Lung (tissue), 17 donors: ENCODE measurements at places on chromosomes 1 and 21.

DNA sequence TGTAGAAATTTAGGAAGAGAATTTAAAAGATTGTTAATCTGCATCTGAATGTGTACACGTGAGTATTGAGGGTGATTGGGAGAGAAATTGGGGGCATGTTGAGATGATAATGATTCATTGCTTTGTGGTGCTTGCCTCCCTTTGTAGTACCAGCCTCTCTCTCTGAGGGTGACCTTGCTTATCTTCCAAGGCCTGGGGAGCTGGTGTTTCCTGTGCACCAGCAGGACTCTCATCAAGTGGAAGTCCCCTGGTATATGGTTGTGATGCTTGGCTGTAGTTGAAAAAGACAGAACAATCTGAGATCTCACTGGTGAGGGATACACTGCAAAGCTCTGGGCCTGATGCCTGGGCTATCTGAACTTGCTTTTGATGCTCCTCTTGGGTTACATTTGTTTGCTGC, 4.0 kb downstream of the TCHHL1 start:
- H3K27ac ChIP-seq, result no peak overlapping the region
- no peaks in the 10 kb centered on the region for H3K27me3 ChIP-seq
- no peak for DNase-seq
- no peaks in the 10 kb centered on the region for H3K36me3 ChIP-seq
- no peaks in the 10 kb centered on the region for H3K4me1 ChIP-seq
- H3K4me3 ChIP-seq, result no peak overlapping the region

- no peaks in the 10 kb centered on the region for H3K27me3 ChIP-seq
- peaks cover 1% of the 10 kb centered on the region for H3K4me1 ChIP-seq
- no peak overlapping the region for H3K27ac ChIP-seq
- peak; percentile 34 for DNase-seq
- no peaks in the 10 kb centered on the region for H3K36me3 ChIP-seq
Observed at GRCh38 chr1:69929308-69930057, 275.9 kb downstream of the LRRC40 start.

DNA sequence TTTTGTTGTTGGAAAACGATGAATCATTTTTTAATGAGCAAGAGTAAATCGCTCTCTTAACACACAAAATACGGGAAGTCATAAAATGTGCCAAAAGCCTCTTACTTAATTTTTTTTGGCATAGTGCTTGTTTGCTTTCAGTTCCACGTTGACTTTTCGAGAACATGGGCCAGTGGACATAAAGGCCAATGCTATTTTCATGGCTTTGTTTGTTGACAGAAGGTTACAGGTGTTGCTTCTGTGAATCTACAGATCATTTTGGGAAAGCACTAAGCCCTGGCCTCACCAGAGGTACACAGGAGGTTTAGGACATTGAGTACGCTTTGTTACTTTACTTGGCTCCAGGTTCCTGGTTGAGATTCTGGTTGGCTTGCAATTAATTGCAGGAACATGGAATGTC, 199.4 kb upstream of the HMCN1 start:
- no peaks in the 10 kb centered on the region for H3K27me3 ChIP-seq
- no peaks in the 10 kb centered on the region for H3K36me3 ChIP-seq
- no peak overlapping the region for H3K27ac ChIP-seq
- no peaks in the 10 kb centered on the region for H3K4me1 ChIP-seq
- no peak overlapping the region for H3K4me3 ChIP-seq
- DNase-seq, result peak; percentile 33

DNA sequence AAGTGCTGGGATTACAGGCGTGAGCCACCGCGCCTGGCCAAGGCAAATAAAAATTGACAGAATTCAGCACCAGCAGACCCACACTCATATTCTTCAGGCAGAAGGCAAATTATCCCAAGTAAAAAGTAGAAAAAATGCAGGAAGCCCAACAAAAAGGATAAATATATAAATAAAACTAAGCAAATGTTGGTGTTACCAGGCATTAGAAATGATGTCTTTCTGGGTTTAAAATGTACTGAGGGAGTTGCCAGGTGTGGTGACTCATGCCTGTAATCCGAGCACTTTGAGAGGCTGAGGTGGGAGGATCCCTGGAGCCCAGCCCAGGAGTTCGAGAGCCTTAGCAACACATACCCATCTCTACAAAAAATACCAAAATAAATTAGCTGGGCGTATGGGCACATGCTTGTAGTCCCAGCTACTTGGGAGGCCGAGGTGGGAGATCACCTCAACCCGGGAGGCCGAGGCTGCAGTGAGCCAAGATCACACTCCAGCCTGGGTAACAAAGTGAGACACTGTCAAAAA, 6.3 kb downstream of the INTS11 start:
- H3K4me1 ChIP-seq, result no peaks in the 10 kb centered on the region
- no peak overlapping the region for H3K27ac ChIP-seq
- peak; percentile 49 for DNase-seq

DNA sequence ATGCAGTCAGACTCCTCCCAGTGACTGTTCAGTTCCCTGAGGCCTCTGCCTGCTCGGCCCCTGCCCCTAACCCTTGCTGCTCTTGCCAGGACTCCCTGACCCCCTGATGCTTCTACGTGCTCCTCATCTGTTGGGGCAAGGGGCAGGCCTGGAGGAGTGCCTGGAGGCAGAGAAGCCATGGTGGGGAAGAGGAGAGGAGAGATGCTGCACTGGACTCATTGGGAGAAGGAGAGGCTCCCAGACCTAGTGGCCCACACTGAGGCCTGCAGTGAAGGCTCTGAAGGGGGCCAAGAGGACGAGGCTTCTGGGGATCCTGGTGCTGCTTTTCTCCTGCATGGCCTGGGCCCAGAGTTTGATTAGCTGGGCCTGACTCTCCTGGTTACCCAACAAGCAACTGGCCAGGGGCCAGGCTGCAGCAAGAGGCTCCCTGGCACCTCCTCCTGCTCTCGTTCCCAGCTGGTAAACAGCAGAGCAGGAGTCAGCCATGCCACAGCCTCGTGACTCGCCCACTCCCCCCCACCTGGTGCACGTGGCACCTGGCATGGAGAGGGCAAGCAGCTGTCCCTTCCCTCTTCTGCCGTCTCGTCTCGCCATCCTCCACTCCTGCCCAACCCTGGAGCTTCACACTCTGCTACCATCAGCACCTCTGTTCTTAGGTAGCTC, 847 bp upstream of the RORC start:
- H3K36me3 ChIP-seq, result no peaks in the 10 kb centered on the region
- H3K27me3 ChIP-seq, result peaks cover 11% of the 10 kb centered on the region
- peaks cover 27% of the 10 kb centered on the region for H3K4me1 ChIP-seq
- DNase-seq, result peak; percentile 60

DNA sequence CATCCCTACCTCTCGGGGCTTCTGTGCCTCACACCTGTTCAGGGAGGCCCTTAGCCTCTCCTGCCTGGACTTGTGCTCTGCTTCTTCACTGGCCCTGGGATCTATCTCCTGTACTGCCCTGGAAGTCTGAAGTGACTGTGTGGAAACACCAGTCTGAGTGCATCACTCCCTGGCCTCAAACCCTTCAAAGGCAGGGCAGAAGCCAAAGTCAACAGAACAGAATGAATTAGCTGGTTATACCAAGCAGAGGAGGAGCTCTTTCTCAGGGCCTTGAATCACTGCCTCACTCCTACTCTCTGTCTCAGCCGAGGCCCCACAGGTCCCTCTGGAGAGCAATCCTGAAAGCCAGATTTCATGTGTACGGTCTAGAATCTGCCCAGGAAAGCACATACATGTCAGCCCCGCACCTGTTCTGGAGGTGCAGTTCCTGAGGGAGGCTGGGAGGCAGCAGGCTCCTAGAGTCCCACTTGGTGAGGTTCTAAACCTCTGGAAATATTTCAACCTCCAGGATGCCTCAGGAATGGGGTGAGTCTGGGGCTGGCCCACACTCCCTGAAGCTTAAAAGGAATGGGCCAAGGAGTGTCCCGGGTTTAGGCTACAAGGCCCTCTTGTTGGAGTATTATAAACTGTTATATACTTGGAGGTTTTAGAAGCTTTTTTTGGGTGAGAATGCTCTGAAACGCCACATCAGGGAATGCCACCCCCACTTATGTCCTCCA, 98.3 kb downstream of the ABCA4 start:
- peak; percentile 29 for DNase-seq
- H3K27me3 ChIP-seq, result no peaks in the 10 kb centered on the region
- peaks cover 12% of the 10 kb centered on the region for H3K4me1 ChIP-seq
- H3K4me3 ChIP-seq, result no peak overlapping the region

DNA sequence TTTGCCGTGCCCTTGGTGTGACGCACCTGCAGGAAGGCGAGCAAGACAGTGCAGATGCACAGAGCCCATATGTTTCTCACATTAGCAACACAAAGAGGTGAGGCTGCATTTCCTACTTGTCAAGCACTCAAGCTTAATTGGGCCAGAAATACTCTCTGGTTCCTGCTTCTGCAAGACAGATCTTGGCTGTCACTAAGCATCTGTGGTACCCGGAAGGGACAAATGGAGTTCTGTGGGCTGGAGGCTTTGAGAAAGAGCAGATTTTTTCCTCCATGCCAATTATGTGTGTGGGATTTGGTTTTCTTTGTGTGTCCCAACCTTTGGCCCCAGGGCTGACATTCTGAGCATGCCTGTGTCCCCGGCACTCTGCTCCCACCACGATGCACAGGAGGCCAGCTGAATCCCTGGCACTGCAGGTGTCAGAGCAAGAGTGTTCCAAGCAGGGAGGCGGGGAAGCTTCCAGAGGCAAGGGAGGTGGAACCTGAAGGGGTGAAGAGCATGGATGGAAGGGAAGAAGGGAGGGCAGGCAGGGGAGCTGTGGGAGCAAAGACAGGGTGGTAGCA, 52.0 kb upstream of the STUM start:
- no peak overlapping the region for H3K27ac ChIP-seq
- DNase-seq, result no peak
- H3K36me3 ChIP-seq, result no peaks in the 10 kb centered on the region
- H3K27me3 ChIP-seq, result no peaks in the 10 kb centered on the region
- H3K4me1 ChIP-seq, result no peaks in the 10 kb centered on the region
- H3K4me3 ChIP-seq, result no peak overlapping the region

- no peaks in the 10 kb centered on the region for H3K36me3 ChIP-seq
- no peak overlapping the region for H3K4me3 ChIP-seq
- H3K27me3 ChIP-seq, result peaks cover 3% of the 10 kb centered on the region
- H3K4me1 ChIP-seq, result peaks cover 31% of the 10 kb centered on the region
- DNase-seq, result peak; percentile 93
Observed at GRCh38 chr1:209585672-209586071, 2.2 kb downstream of the CAMK1G start.

DNA sequence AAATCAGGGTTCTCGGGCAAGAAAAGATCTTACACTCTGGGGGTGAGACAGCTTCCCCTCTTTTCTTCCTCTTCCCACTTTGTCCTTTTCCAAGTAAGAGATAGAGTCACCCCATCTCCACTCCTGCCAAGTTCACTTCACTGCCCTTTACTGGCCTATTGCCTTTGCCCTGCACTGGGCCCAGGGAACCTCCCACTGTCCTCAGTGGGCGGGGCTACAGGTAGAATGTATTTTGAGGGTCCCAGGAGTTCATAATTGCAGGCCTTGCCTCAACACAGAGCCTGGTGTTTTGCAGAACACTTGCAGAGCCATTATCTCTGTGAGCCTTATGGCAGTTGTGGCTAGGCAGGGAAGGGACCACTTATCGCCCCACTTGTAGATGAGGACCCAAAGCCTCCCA, 3.3 kb downstream of the AMPD2 start:
- no peak overlapping the region for H3K4me3 ChIP-seq
- H3K27ac ChIP-seq, result no peak overlapping the region

DNA sequence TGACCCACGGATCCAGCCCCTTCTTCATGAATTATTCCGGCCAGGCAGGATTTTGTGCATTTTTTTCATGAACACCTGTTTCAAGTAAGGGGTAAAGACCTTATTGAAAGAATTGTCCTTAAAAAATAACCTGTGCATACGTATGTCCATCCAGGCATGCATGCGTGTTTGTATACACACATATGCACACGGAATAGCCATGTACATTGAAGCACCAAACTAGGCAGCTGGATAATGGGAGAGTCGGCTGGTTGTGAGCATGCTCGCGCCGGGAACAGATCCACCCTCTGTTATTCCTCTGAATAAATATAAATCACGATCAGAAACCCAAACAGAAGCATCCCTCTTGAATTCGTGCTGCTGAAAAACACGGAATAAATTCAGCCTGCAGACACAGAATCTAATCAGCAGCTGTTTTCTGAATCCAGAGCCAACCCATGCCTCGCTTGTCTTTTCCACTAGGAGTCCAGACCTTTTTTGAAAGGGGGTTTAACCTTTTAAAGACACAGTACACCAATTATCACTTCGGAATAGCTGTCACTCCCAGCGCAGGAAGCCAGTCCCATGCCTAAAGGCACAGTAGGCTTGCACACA, at the start of gene HIVEP3:
TSS of gene HIVEP3 (minus strand) at position 473 of the 594 bp plus-strand sequence.
- peak within 1 kb of the TSS; percentile 74 for H3K27ac ChIP-seq
- peak; percentile 70 for DNase-seq

DNA sequence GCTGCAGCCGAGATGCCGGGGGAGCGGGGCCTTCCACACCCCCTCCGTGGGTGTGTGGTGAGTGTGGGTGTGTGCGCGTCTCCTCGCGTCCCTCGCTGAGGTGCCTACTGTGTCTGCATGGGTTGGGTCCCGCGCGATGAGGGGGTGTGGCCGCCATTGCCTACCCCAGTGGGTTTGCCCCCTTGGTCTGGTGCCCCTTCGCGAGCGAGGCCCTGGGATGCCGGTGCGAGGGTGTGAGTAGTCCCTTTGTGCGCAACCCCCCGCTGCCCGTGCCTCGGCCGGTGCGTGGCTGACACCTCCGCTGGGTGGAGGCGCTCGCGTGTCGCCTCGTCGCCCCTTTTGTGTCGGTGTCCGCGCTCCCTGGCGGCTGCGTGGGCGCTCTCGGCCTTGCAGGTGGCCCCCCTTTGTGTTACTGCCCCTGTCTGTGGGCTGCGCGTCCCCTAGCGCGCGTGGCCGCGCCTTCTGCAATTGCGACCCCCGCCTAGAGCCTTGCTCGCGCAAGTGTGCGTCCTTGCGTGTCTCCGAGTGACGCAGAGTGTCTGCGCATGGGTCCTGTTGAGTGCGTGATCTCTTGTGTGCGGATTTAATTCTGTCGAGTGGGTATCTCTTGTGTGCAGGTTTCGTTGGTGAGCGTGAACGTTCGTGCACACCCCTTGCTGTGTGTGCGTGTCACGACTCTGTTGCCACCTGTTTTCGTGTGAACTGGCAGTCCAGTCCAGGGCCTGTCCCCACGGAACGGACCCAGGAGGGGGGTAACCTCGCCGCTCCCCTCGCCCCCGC, 553 bp downstream of the TTC3 start:
- H3K27ac ChIP-seq, result peak overlapping the region; percentile 82
- peaks cover 8% of the 10 kb centered on the region for H3K4me1 ChIP-seq
- H3K4me3 ChIP-seq, result peak overlapping the region; percentile 58
- no peaks in the 10 kb centered on the region for H3K36me3 ChIP-seq
- peak; percentile 59 for DNase-seq
- no peaks in the 10 kb centered on the region for H3K27me3 ChIP-seq

DNA sequence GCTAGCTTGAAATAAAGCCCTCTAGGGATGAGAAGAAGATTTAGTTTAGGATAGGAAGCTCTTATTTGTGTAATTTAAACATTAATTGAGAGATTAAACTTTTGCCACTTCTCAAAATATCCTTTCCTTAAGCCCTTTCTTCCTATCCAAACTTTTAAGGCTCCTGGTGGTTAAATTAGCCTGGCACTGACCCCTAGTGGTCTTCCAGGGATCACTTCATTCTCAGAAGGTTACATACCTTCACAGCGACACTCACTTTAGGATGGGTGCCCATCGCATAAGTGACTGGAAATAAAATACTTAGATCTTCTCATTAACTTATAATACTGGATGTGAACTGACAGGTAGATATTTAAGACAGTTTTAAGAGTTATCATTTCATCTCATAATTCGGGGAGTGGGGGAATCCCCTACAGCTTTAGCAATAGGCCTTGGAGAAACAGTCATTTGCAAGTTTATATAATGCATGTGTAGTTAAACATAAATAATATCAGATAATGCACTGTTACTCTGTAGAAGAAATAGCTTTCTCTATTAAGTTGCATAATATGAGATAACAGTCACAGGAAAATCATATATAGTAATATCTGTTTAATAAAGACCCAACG, 7.4 kb downstream of the LHX9 start:
- no peaks in the 10 kb centered on the region for H3K4me1 ChIP-seq
- H3K27me3 ChIP-seq, result peaks cover 2% of the 10 kb centered on the region
- no peak overlapping the region for H3K27ac ChIP-seq
- no peaks in the 10 kb centered on the region for H3K36me3 ChIP-seq
- no peak overlapping the region for H3K4me3 ChIP-seq
- peak; percentile 71 for DNase-seq
